ENCODE measurements at places on chromosomes 13 and 19. TPM values are rescaled to one million over a fixed set of nuclear protein-coding genes. Genes with fewer than 3 reads are reported as not detected.

The PRRG2 gene
- total RNA-seq = 0.39 TPM

The KLC3 gene
- total RNA-seq = not detected

The TYROBP gene
- total RNA-seq = not detected

The ZNF415 gene
- 6.2 TPM for total RNA-seq

The C3 gene
- not detected for total RNA-seq

The EPS8L1 gene
- 6.8 TPM for total RNA-seq

The BCL3 gene
- total RNA-seq = 14.9 TPM

The ZNF737 gene
- total RNA-seq = 7.0 TPM

The PLIN4 gene
- total RNA-seq = not detected

The TSC22D1 gene
- total RNA-seq = 102 TPM

The PABPC3 gene
- total RNA-seq = 0.18 TPM

All from chondrocyte (in vitro differentiated cells).